ENCODE measurements at places on chromosomes 16 and 17.

- no peak for DNase-seq
- peaks cover 15% of the 10 kb centered on the region for H3K36me3 ChIP-seq
- H3K4me3 ChIP-seq, result no peak overlapping the region
- no peaks in the 10 kb centered on the region for H3K27me3 ChIP-seq
Measured at GRCh38 chr17:49633762-49634484, 44.0 kb downstream of the SPOP start.

DNA sequence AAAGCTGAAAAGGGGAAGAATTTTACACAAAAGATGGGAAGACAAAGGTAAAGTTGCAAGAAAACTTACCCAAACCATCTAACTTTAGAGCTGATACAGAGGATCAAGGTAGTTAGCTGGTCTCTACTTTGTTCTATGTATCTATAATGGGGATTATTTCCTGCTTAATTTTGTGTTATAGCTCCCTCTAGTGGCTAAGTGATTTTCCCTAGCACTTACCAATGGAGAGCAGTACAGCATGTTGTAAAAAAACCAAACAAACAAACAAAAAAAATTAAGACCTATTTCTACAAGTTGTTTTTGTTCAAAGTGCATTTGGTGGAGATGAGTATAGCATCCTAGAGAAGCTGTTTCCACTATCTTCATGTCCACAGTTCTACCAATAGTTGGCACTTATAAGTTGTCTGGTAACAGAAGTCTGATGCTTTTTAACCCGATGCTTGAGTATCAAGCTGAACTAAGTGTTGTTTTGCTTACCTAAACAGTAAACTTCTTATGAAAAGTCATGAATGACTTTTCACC, 7.5 kb downstream of the SRSF1 start:
- peaks cover 85% of the 10 kb centered on the region for H3K36me3 ChIP-seq
- H3K27ac ChIP-seq, result no peak overlapping the region
- no peaks in the 10 kb centered on the region for H3K27me3 ChIP-seq
- H3K4me1 ChIP-seq, result peaks cover 18% of the 10 kb centered on the region

GRCh38 chr17:59778996-59779395, 71.5 kb downstream of the VMP1 start:
- H3K27me3 ChIP-seq, result no peaks in the 10 kb centered on the region
- H3K4me3 ChIP-seq, result no peak overlapping the region
- DNase-seq, result no peak
- peaks cover 41% of the 10 kb centered on the region for H3K36me3 ChIP-seq

GRCh38 chr17:31296142-31296541, 897 bp downstream of the OMG start:
- peaks cover 8% of the 10 kb centered on the region for H3K36me3 ChIP-seq
- no peak overlapping the region for H3K27ac ChIP-seq
- no peaks in the 10 kb centered on the region for H3K4me1 ChIP-seq
- H3K4me3 ChIP-seq, result no peak overlapping the region
- H3K27me3 ChIP-seq, result no peaks in the 10 kb centered on the region
- DNase-seq, result no peak

DNA sequence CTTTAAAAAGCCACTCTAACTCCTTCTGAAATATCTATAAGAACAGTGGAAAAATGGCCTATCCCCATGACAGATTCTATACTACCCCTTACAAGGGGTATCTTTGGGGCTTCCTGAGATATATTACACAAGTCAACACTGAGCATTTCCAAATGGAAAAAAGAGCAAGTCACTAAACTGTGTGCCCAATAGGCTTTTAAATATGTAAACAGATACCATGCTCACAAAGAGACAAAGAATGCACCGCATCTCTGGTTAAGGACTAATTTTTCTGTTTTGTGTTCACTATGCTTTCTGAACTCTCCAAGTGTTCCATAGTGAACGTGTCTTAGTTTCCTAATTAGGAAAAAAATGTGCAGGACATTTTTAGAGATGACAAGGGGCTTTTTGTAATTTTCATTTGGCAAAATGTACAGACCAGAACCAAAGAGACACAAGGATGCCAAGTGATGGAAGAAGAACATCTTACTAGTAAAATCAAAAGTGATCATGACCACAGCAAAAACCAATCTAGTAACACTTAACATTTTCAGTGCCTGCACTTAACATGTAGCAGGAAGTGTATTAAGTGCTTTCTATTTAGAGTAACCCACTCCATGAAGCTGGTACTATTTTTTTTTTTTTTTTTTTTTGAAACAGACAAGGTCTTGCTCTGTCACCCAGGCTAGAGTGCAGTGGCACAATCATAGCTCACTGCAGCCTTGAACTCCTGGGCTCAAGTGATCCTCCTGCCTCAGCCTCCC, 21.5 kb downstream of the MYH11 start:
- H3K27ac ChIP-seq, result no peak overlapping the region
- H3K27me3 ChIP-seq, result no peaks in the 10 kb centered on the region
- H3K4me1 ChIP-seq, result no peaks in the 10 kb centered on the region
- no peak for DNase-seq

- peak; percentile 23 for DNase-seq
- no peaks in the 10 kb centered on the region for H3K27me3 ChIP-seq
- no peaks in the 10 kb centered on the region for H3K4me1 ChIP-seq
Measured at GRCh38 chr16:10181196-10182162, 749 bp downstream of the GRIN2A start.

GRCh38 chr17:39767147-39767546, 29.4 kb downstream of the GRB7 start:
- H3K4me3 ChIP-seq, result no peak overlapping the region
- peaks cover 68% of the 10 kb centered on the region for H3K27me3 ChIP-seq
- no peak for DNase-seq
- no peak overlapping the region for H3K27ac ChIP-seq
- H3K4me1 ChIP-seq, result peaks cover 11% of the 10 kb centered on the region
- peaks cover 5% of the 10 kb centered on the region for H3K36me3 ChIP-seq

Data from MCF 10A (cell line).